Stimulated activated CD8-positive, alpha-beta memory T cell treated with anti-CD3 and anti-CD28 coated beads, Interleukin-4, amount 100 ng/mL, for 1 hour (primary cell): ENCODE measurements at places on chromosomes 4 and X.

- DNase-seq = no peak
Measured at GRCh38 chr4:56666279-56666678, 14.8 kb downstream of the HOPX start.

DNA sequence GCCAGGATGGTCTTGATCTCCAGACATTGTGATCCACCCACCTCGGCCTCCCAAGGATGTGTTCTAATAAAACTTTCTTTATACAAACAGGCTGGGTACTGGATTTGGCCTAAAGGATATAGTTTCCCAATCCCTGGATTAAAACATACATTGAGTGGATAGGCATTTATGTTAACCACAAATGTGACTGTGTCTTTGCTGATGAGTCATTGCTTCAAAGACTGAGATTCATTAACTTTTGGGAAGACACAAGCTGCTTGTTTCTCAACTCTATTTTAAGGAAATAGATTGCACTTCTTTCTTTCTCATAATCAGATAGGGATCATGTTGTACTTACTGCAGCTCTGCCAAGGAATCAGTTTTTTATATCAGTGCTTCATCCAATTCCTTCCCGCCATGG lies 131.3 kb upstream of the AGA start:
- no peak for DNase-seq

GRCh38 chr4:63296773-63297172 lies 1112.5 kb downstream of the TECRL start:
- DNase-seq = no peak

DNA sequence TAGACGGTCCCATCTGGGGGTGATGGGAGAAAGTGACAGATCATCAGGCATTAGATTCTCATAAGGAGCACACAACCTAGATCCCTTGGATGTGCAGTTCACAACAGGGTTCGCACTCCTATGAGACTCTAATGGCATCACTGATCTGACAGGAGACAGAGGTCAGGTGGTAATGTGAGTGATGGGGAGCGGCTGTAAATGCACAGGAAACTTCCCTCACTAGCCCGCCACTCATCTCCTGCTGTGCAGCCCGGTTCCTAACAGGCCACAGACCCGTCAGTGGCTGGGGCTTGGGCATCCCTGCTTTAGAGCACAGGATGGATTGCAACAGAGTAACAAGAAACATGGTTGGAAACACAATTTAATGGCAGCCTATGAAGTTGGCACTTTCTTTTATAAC lies 172.6 kb upstream of the VCX3A start:
- DNase-seq = no peak

DNA sequence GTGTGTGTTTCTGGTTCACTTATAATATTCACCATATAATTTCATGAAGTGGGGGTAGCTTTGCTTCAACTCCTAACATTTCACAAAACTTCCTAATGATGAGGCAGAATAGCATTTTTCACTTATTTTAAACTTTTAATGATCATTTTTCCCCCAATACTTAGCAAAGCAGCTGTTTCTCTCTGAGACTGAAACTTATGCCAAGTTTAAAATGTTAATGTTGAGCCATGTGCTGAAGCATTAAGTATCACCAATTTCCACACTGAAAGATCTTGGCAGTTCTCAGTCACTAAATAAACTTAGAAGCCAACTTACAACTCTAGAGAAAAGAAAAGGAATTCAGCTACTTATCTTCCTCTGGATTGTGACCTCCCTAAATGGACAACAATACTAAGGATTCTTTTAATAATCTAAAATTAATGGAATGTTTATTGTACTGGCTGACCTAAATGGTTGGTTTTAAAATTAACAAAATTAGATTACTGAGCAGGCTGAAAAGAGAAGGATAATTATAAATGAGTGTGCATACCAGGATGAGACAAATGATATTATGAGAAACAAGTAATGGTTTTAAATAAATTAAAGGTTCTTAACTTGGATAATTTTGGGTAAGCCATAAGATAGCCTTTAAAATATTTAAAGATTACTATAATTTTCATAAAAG lies 1429.4 kb upstream of the ADGRL3 start:
- DNase-seq = no peak

DNA sequence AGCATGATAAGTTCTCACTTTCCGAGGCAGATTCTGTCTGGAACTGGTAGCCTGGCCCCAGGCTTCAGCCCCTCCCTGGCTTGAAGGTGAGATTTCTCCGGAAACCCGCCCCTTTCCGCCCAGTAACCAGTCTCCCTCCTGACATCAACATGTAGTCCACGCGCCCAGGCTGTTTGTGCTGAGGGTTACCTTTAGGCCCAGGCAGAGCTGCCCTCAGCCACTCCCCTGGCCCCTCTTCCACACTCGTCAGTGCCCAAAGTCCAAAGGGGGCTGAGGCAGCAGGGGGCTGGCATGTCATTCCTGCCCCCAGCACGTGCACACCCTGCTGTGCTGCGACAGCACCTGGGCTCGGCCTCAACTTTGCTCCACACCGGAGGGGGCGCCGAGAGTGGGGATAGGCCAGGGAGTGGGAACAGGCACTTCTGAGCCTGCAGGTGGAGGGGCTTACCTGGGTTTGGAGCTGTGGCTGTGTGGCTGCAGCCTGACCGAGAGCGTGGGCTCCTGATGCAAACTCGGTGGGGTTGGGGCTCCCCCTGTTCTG lies 69.5 kb upstream of the ANK2 start:
- no peak for DNase-seq

DNA sequence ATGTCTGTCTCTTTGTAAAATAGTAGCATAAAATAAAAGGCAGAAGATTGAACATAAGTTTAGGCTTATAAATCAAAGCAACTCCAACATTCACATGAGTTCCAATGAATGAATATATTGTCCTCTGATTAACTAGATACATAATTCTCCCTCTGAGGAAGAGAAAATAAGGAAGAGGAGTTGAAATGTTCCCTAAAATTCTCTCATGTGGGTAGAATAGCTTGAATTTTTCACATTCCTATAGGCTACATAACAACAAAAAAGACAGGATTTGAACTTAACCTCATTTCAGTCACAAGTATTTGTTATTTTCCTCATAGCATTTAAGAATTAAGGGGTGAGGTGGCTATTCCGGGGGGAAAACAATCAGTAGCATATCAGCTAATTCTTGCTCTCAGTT lies 462.4 kb upstream of the NDST4 start:
- DNase-seq = no peak

DNA sequence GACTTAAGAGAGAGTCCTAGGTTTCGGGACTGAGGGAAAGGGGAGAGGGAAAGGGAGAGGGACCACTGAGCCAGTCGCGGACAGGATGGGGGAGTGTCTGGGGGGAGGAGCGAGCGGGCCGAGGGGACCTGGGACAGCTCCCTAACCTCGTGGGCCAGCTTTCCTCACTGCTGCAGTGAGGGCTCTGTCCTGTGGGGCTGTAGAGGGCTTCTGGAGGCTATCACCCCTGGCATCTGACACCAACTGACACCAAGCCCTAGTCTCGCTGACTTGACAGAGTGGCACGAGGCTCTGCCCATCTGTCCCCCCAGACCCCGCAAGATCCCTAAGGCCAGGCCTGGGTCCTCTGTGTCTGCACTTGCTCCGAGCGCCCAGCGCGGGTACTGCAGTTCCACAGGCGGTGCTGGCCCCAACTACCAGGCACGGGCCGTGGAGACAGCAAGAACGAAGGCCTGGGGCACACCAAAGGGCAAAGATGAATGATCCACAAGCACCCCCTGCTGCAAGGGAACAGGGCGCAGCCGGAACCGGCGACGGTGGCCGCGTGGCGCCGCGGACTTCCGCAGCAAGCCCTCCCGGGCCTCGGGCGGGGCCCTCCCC lies 465 bp downstream of the HAUS7 start:
- no peak for DNase-seq

GRCh38 chr4:142129931-142130330 lies 493.5 kb downstream of the IL15 start:
- no peak for DNase-seq

GRCh38 chr4:76388160-76388908 lies 32.6 kb downstream of the CCDC158 start:
- DNase-seq = no peak

GRCh38 chr4:54695337-54695736 lies 37.6 kb downstream of the KIT start:
- DNase-seq = no peak

- DNase-seq = no peak
Measured at GRCh38 chr4:65943076-65943475, 272.8 kb upstream of the EPHA5 start.
